ENCODE measurements at places on chromosomes 2 and 18.

- no peak for DNase-seq
Measured at GRCh38 chr2:234968631-234969305, 17.0 kb downstream of the SH3BP4 start.

- DNase-seq = no peak
Measured at GRCh38 chr18:36661999-36662398, 166.8 kb downstream of the TPGS2 start.

DNA sequence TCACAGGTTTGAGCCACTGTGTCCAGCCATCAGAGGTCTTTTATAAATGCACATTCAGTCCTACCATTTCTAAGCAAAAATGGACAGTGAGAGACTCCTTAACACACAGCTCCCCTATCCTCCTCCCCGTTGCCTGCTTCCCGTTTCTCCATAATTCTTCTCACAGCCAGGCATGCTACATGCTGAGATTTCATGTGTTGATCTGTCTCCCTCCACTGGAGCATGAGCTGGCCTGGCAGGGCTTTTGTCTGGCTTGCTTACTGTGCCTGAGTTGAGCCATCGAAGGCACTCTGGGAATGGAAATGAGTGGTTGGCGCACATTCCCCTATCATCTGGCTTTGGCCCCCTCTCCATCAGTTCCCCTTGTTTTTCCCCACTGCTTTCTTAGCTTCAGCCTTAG is 413.5 kb downstream of the PTPRM start:
- no peak for DNase-seq

DNA sequence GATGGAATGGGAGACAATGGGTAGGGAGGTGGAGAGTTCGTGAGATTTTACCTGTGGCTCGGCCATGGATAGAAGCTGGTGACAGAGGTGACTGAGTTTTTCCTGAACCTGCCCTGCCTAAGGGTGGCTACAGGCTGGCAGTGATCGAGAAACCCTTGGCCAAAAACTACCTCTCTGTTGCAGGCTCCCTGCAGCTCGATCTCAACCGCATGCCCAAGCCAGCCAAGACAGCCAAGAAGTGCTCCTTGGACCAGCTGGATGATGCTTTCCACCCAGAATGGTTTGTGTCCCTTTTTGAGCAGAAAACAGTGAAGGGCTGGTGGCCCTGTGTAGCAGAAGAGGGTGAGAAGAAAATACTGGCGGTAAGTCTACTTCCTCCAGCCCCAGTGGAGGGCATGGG is 225.5 kb downstream of the DYSF start:
- DNase-seq = no peak
